ENCODE measurements at places on chromosomes 13 and 19.
A peak's percentile ranks its signal among the peaks of the same experiment; 100 is the strongest.

DNA sequence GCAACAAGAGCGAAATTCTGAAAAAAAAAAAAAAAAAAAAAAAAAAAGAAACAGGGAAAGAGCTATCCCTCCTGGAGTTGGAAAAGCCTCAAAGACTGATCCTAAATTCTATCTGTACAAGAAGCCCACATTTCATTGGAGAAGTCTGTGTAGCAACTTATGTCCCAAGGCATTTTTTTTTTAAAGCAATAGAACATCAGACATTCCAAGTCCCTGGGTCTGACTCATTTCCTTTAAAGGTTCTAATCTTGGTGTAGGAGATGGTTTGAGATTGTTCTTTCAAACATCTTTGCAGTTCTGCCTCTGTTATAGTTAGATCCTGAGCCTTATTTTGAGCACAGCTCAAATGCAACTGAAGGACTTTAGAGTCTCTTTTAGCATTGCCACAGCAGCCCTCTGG is 706.5 kb upstream of the MIR17HG start:
- no peak for DNase-seq

DNA sequence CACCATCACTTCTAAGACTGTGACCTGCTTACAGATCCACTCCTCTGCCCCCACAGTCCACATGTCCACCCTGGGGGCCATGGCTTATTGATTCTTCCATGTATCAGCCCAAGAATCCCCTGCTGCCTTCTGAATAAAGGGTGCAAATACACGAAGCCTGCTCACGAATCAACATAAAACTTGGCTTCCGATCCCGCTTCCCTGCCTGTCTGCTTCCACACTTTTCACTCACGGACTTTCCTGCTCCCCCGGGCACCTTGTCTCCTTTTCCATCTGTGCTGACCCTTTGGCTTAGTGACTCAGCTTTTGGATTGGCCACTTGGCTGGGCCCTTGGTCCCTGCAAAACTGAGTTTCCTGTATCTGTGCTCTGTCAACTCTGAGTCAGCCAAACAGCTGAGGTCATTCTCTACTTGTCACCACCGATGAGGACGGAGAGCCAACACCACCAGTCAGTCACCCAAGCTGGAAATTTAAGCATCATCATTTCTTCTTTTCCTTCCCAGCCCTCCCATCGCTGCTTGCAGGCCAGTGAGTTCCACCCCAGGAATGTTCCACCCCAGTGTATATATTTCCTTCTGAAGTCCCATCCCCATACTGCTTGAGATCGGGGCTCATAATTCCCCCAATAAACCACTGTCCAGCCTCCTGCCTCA is 11.4 kb upstream of the USP12 start:
- no peak for DNase-seq

GRCh38 chr13:76123548-76123947 is 487.4 kb downstream of the LMO7 start:
- no peak for DNase-seq

- no peak for DNase-seq
These were observed 47.5 kb downstream of the ZNF536 start for GRCh38 chr19:30419568-30420180.

DNA sequence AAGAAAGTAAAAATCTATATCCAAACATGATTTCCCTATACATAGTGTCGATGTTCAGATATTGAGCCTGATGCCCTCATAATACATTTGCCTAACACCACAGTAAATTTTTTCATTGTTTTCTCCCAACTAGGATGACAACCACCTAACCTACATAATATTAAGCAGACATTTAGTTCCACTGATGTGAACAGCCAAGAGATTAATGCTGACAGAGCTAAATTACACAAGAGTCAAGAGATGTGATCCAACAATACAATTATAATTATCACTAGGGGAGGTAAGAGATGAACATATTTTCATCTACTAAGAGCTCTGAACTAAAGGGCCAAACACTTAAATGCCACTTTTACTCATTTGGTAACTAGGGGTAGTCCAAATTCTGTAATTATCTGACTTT is 145.9 kb downstream of the DACH1 start:
- peak; percentile 43 for DNase-seq

DNA sequence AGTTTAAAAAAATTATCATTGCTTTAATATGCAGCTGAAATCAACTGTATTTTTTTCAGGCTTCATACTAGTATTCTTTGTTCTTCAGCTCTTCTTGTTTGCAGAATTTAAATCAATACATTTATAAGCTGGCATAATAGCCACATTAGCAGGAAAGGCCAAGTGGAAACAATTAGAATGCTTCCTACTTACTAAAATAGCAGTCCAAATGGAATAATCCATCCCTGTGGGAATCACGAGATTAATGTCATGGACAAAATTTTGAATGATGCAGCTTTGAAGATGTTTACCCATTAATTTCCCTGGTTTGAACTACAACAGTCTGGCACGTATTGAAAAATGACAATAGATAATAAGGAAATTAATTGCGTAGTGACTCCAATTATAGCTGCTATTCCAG is 2650.8 kb downstream of the PCDH9 start:
- DNase-seq = peak; percentile 40

- DNase-seq = peak; percentile 76
These were observed 462.9 kb downstream of the ITGBL1 start for GRCh38 chr13:101915331-101915730.

- DNase-seq = no peak
These were observed 235.0 kb upstream of the ARGLU1 start for GRCh38 chr13:106802917-106803316.

- DNase-seq = no peak
These were observed 158.4 kb upstream of the CSNK1A1L start for GRCh38 chr13:37263871-37264270.

- DNase-seq = no peak
These were observed 75.9 kb downstream of the FRY start for GRCh38 chr13:32107474-32107873.

DNA sequence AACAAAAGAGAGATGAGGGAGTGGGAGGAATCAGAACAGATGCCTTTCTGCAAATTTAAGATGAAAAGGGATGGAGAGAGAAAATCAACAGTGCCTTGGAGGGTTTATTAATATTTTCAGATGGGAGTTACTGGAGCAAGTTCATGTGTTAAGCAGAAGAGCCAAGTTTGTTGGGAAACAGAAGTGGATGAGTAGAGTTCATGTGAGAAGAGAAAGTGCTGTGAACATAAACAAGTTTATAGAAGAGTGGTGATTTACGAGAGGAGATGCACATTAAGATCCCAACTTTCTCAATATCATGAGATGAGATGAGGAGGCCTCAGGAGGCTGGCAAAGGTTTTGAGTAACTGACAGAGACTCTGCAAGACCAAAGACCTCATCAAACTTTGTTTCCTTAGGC is 274.1 kb upstream of the HTR2A start:
- no peak for DNase-seq

- no peak for DNase-seq
These were observed 9.0 kb downstream of the OR7A5 start for GRCh38 chr19:14826006-14826405.

- no peak for DNase-seq
These were observed 20.2 kb downstream of the ZC3H13 start for GRCh38 chr13:46032341-46032740.

- no peak for DNase-seq
These were observed 15.8 kb downstream of the TMED1 start for GRCh38 chr19:10820173-10820572.

DNA sequence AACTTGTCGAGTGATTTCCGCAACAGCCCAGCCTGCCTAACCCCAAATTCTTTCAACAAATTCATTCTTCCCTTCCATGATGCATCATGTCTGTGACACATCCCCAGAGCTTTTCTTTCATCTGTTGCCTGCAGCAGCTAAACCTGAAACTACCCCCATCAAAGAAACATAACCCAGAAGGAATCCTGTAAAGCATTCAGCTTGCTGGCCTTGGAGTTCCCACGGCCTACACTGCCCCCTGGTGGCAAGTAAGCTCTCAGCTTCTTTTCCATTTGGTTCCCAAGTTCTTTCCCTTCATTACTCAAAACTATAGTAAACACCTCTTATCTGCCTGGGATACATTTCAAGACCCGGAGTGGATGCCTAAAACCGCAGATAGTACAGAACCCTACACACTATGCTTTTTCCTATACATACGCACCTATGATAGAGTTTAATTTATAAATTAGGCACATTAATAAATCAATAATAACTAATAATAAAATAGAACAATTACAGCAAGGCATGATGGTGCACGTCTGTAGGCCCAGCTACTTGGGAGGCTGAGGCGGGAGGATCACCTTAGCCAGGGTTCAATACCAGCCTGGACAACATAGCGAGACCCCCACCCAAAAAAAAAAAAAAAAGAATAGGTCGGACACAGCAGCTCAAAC is 7.4 kb downstream of the ETHE1 start:
- DNase-seq = peak; percentile 76

DNA sequence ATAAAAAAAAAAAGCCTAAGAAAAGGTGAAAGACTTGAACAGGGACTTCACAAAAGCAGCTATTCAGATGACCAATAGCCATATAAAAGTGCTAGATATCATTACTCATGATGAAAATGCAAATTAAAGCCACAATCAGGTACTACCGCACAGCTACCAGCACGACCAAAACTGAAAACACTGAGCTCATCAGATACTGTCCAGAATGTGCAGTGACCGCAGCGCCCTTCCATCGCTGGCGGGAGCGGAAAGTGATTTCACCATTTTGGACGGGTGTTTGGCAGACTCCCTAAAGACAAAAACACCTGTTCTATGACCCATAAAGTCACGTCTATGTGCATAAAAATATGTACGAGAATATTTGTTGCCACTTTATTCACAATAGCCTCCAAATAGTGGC is 60.7 kb downstream of the SLC6A16 start:
- DNase-seq = no peak

GRCh38 chr19:53808710-53809125 is 15.4 kb downstream of the NLRP12 start:
- DNase-seq = no peak

- DNase-seq = no peak
These were observed 1.7 kb upstream of the KLK13 start for GRCh38 chr19:51066393-51067186.

GRCh38 chr19:15372470-15372869 is 7.1 kb downstream of the AKAP8 start:
- DNase-seq = no peak

GRCh38 chr19:58356766-58357480 is 3.6 kb upstream of the A1BG start:
- no peak for DNase-seq

All from NCI-H1105 treated with DMSO at 0.1 percent for 48 hours (cell line).